T-helper 17 cell (primary cell): ENCODE measurements at places on chromosomes 5 and 9. TPM values are rescaled to one million over a fixed set of nuclear protein-coding genes. Genes with fewer than 3 reads are reported as not detected.

GRCh38 chr9:131670247-131671132 lies 69.4 kb downstream of the RAPGEF1 start:
- H3K4me3 ChIP-seq = peak overlapping the region; percentile 87
- peak overlapping the region; percentile 100 for H3K27ac ChIP-seq
- H3K4me1 ChIP-seq = peaks cover 74% of the 10 kb centered on the region
- no peaks in the 10 kb centered on the region for H3K36me3 ChIP-seq
- DNase-seq = no peak

DNA sequence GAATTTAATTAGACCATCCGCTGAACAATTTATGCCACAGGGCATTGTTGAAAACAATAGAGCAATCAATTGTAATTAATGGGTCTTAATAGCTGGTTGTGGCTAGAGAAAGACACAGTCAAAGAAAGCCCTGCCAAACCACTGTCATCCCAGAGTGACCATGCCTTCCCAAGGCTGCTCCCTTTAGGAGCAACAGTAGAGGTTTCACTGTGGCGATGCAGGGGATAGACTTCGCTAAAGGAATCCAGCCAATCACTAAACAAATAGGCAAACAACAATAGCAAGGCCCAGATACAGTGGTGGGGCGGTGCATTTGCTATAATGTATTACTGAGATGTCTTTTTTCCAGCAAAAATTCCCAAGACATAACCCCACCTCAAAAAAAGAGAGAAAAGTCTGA lies 87.8 kb upstream of the SLC27A6 start:
- peaks cover 22% of the 10 kb centered on the region for H3K27me3 ChIP-seq
- no peak for DNase-seq
- H3K27ac ChIP-seq = no peak overlapping the region
- H3K4me3 ChIP-seq = no peak overlapping the region
- H3K36me3 ChIP-seq = no peaks in the 10 kb centered on the region

DNA sequence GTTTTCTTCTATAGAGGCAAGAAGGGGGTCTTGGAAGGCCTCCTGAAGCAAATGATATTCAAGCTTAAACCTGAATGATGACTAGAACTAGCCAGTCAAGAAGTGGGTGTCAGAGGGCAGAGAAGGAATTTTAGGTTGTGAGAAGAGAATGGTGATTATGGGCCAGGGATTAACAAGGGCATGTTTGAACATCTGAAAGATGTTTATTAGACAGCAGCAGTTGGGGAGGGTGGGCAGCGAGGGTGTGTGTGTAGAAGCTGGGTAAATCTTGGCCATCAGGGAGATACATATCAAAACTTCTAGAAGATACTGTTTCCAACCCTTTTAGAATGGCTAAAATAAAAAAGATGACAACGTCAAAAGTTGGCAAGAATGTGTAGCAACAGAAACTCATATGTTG lies 54.5 kb downstream of the MAN2A1 start:
- no peaks in the 10 kb centered on the region for H3K27me3 ChIP-seq
- no peak overlapping the region for H3K27ac ChIP-seq
- H3K4me1 ChIP-seq = peaks cover 17% of the 10 kb centered on the region
- DNase-seq = no peak
- H3K36me3 ChIP-seq = peaks cover 7% of the 10 kb centered on the region

GRCh38 chr5:135697251-135697958 lies 118.6 kb upstream of the CXCL14 start:
- no peak for DNase-seq
- no peak overlapping the region for H3K4me3 ChIP-seq
- H3K27me3 ChIP-seq = peaks cover 31% of the 10 kb centered on the region
- H3K36me3 ChIP-seq = no peaks in the 10 kb centered on the region
- H3K27ac ChIP-seq = no peak overlapping the region
- no peaks in the 10 kb centered on the region for H3K4me1 ChIP-seq

DNA sequence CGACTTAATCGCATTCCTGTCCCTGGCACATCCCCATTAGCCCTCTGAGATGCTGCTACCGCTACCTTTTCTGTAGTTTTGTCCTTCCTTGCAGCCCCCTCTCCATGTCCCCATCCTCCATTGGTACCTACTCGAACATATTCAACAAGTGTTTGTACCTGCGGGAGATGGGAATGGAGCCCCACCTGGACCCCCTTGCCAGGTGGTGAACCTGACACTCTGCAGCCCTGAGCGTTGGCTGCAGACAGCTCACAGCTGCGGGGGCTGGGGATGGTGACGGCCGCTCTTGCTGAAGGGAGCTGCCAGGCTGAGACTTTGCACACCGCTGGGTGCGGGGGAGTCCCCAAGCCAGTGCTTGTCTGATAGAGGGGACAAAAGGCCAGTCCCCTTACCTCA lies 96.3 kb upstream of the DAP start:
- DNase-seq = no peak
- no peaks in the 10 kb centered on the region for H3K4me1 ChIP-seq
- no peaks in the 10 kb centered on the region for H3K36me3 ChIP-seq
- peaks cover 53% of the 10 kb centered on the region for H3K27me3 ChIP-seq

DNA sequence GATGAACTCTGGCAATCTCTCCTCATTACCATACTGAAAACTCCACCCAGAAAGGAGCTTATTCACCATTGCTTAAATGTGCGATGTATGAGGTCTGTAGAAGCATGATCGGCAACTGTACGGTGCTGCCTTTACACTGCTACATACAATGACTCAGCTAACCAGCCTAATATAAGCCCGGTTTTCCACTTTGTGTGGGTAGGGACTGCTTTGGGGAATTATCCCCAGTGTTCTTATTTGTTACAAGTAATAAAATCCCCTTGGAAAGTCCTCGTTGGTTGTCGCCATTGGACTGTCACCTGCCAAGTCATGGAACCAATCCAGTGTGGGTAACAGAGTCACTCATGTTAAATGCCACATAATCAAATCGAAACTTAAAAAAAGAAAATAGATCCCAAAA lies 23.5 kb upstream of the TENT2 start:
- no peak for DNase-seq
- no peak overlapping the region for H3K27ac ChIP-seq
- H3K4me1 ChIP-seq = no peaks in the 10 kb centered on the region
- H3K27me3 ChIP-seq = no peaks in the 10 kb centered on the region

GRCh38 chr9:114497236-114497635 lies 8.0 kb downstream of the WHRN start:
- peaks cover 8% of the 10 kb centered on the region for H3K27me3 ChIP-seq
- H3K4me1 ChIP-seq = peaks cover 21% of the 10 kb centered on the region
- peak overlapping the region; percentile 77 for H3K27ac ChIP-seq
- DNase-seq = no peak
- H3K36me3 ChIP-seq = peaks cover 2% of the 10 kb centered on the region
- no peak overlapping the region for H3K4me3 ChIP-seq

- H3K36me3 ChIP-seq = no peaks in the 10 kb centered on the region
- H3K4me3 ChIP-seq = no peak overlapping the region
- no peaks in the 10 kb centered on the region for H3K4me1 ChIP-seq
- H3K27ac ChIP-seq = no peak overlapping the region
- H3K27me3 ChIP-seq = peaks cover 26% of the 10 kb centered on the region
These were observed 288.1 kb upstream of the PANK3 start for GRCh38 chr5:168867241-168867640.

Gene TCOF1
- total RNA-seq = 57.3 TPM

- no peaks in the 10 kb centered on the region for H3K27me3 ChIP-seq
- H3K4me1 ChIP-seq = no peaks in the 10 kb centered on the region
- DNase-seq = no peak
- H3K27ac ChIP-seq = no peak overlapping the region
- no peak overlapping the region for H3K4me3 ChIP-seq
These were observed 706.7 kb upstream of the PTPRD start for GRCh38 chr9:11319538-11319937.

GRCh38 chr5:106454050-106454449 lies 1216.7 kb downstream of the EFNA5 start:
- H3K27ac ChIP-seq = no peak overlapping the region
- H3K4me3 ChIP-seq = no peak overlapping the region
- H3K27me3 ChIP-seq = no peaks in the 10 kb centered on the region
- no peaks in the 10 kb centered on the region for H3K4me1 ChIP-seq
- no peaks in the 10 kb centered on the region for H3K36me3 ChIP-seq

- H3K4me3 ChIP-seq = peak overlapping the region; percentile 84
- H3K36me3 ChIP-seq = no peaks in the 10 kb centered on the region
- H3K27me3 ChIP-seq = no peaks in the 10 kb centered on the region
- H3K4me1 ChIP-seq = peaks cover 18% of the 10 kb centered on the region
These were observed 50.5 kb upstream of the EXOC3 start for GRCh38 chr5:392431-392988.

DNA sequence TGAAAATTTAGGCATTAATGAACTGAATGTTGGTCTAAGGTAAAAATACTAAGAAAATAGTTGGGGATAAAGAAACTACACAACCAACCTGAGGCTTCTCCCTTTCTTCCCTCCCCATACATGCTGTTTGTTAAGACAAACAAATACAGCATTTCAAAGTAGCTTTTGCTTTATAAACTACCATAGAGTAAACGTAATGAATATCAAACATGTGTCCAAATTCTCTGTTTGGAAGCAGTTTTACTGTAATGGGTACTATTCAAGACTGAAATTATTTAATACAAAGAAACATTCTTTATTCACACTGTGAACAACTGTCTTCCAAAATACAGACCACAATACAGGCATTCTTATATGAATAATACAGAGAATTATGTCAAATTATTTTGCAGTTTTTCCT lies 52.0 kb downstream of the SLC44A1 start:
- H3K36me3 ChIP-seq = peaks cover 9% of the 10 kb centered on the region
- H3K4me3 ChIP-seq = no peak overlapping the region
- peaks cover 12% of the 10 kb centered on the region for H3K4me1 ChIP-seq
- peak overlapping the region; percentile 47 for H3K27ac ChIP-seq
- no peak for DNase-seq
- no peaks in the 10 kb centered on the region for H3K27me3 ChIP-seq

DNA sequence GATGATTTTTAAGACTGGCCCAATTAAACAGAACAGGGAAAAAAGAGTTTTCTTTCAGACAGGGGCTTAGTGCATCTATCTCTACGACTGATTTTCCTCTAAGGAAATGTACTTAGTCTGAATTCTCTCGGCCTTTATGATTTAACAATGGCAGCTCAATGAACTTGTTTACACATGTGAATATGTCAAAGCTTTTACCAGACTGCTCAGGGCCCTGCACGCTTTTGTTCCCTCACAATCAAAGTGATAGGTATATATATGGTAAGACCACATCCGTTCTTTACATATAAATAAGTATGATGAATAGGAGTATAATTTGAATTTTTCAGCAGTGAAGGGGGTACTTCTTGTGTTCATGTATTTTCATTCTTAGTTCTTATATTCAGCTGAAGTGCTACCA lies 27.6 kb downstream of the LEAP2 start:
- H3K36me3 ChIP-seq = peaks cover 9% of the 10 kb centered on the region
- H3K27me3 ChIP-seq = no peaks in the 10 kb centered on the region
- no peak overlapping the region for H3K4me3 ChIP-seq
- DNase-seq = no peak
- peaks cover 5% of the 10 kb centered on the region for H3K4me1 ChIP-seq
- H3K27ac ChIP-seq = no peak overlapping the region

- H3K27me3 ChIP-seq = no peaks in the 10 kb centered on the region
- peak overlapping the region; percentile 87 for H3K27ac ChIP-seq
- peak overlapping the region; percentile 33 for H3K4me3 ChIP-seq
These were observed 61.6 kb upstream of the RPL26L1 start for GRCh38 chr5:172897481-172898217.

DNA sequence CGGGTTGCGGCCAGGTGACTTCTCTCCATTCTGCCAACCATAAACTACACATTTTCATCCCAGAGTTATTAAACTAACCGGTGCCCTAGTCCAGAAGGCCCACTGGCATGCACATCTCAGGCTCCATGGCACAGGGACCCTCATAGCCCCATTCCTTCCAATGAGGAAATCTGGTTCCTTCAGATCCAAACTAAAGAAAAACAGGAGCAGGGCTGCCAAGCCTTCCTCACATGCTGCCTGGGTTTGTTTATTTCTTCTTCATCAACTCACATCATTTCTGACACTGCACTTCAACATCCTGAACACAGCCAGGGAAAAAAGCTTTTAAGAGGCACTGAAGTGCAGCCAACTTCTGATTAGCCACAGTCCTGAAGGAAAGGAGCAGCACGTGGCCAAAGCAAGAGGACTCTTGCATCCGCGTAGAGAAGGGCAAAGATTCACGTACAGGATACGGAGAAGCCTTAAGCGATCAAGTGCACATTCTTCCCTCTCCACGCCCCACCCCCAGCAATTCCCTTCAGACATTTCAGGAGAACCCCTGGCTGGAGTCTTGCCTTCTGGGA lies 22.5 kb downstream of the LHFPL2 start:
- H3K27ac ChIP-seq = no peak overlapping the region

Gene IL5
- total RNA-seq = not detected

DNA sequence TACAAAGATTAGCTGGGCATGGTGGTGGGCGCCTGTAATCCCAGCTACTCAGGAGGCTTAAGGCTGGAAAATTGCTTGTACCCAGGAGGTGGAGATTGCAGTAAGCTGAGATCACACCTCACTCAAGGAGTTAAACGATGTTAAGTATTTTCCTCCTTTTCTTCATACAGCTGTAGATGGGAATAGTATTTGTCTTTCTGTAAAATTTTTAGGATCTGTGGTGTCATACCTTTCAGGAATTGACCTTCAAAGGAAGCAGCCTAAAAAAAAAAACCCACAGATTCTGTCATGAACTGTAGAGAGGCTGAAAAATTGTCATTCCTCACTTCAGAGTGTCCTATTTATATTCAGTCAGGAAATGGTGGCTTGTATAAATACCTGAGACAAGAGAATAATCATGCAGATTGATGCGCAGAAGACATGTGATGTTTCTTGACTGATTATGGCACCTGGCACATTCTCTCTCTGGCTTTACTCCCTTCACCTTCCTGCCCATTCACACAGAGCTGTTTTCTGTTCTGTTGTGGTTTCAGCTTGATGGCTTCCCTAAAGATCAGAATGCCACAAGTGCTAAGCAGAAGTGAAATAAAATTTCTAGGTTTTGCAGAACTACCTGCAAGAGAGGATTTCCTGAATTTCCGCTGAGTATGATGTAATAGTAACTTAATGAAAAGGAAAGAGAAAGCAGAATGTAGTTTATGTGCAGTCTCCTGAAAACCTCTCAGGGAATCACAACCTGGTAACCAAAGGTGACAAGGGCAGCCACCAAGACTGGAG lies 3.8 kb downstream of the IFNA1 start:
- peaks cover 10% of the 10 kb centered on the region for H3K4me1 ChIP-seq
- peak overlapping the region; percentile 65 for H3K4me3 ChIP-seq
- no peak overlapping the region for H3K27ac ChIP-seq

Gene PCDHB9
- total RNA-seq = 1.0 TPM

- no peak for DNase-seq
- no peak overlapping the region for H3K27ac ChIP-seq
- no peaks in the 10 kb centered on the region for H3K27me3 ChIP-seq
- no peaks in the 10 kb centered on the region for H3K4me1 ChIP-seq
These were observed 485.5 kb downstream of the BNC2 start for GRCh38 chr9:16384993-16385392.
